ENCODE measurements at places on chromosomes 7 and 10.

- no peak for DNase-seq
These were observed 35.5 kb upstream of the KMT2E start for GRCh38 chr7:104978460-104978859.

- no peak for DNase-seq
These were observed 384.4 kb upstream of the SHH start for GRCh38 chr7:156196649-156197048.

GRCh38 chr10:3774018-3774813 lies 10.8 kb downstream of the KLF6 start:
- peak; percentile 62 for DNase-seq

DNA sequence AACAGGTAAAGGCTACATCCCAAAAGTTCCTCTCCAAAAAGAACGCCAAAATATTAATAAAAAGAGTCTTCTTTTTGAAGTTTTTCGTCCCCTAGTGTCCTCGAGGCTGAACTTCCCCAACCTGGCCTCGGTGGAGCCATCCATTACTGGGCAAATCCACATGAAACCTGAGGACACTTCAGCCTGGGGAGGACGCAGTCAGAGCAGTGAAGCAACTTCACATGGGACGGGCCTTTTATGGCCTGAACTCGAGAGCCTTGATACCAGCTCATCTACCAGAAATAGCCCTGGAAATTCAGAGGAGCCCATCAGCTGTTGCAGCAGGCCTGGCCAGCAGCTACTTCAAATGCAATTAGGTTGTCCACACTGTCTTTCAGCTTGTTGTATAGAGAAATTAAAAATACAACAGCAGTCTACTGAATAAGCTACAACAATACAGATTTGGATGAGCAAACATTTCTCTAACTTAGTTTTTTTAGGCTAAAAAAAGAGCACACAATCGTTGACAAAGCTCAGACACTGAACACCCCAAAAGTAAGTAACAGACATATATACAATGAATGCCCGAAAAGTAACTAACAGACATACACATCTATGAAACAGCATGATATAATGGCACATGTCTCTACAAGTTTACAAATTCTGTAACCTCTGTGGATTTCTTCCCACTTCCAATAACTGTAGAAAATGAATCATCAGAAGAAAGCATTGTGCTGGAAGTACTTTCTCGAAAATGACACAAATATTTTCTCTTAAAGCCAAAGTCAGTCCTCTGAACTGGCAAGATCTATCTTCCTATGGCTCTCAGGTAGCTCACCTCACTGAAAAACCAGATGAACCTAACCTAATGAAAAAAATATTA lies at the start of gene SVIL:
Gene SVIL, minus strand, starts transcription at position 208 of the 862 bp plus-strand sequence. CDS start 79,913 bp downstream, outside the sequence.
- DNase-seq: peak; percentile 95

DNA sequence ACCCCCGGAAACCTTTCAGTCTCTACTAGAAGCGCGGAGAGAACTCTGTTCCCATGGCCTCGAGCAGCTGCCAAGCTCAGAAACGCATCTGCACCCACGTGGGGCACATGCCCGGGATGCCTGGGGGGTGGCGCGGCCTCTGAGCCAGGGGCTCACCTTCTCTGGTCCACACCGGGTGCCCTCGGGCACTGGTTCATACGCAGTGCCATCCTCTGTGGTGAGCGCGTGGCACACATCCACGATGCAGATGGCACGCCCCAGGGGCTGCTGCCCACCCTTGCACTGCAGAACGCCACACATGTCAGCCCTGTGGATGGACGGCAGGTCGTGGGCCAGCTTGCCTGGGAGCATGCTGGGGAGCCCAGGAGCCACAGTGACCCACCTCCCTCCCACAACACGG lies 6.5 kb downstream of the ADAM8 start:
- DNase-seq: no peak

DNA sequence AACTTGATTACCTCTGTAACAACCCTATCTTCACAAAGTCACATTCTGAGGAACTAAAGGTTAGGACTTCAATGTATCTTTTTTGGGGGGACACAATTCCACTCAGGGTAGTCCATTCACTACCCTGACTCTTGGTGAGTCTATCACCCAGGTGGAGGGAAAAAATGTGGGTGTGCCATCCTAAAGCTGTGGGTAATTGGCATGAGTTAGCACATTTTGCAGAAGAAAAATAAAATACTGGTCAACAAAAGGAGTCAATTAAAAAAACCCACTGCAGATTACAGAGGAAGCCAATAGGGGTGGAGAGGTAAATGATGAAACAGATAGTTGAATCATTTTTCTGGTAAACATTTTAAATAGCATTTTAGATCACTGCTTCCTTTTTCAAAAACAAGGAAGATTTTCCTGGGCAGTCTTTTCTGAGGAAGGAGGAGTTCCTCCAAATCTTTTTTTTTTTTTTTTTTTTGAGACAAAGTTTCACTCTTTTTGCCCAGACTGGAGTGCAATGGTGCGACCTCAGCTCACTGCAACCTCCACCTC lies 5.1 kb upstream of the BLVRA start:
- peak; percentile 85 for DNase-seq

- peak; percentile 91 for DNase-seq
These were observed 48.1 kb upstream of the TARP start for GRCh38 chr7:38321515-38321944.
